ENCODE measurements at places on chromosomes 1 and 21. TPM values are rescaled to one million over a fixed set of nuclear protein-coding genes. Genes with fewer than 3 reads are reported as not detected.

GRCh38 chr1:173714441-173714758 lies 381 bp upstream of the KLHL20 start:
- ATAC-seq = no peak

Gene ASAP3
- 1.0 TPM for total RNA-seq

GRCh38 chr1:168520052-168520751 lies 23.6 kb downstream of the XCL2 start:
- peak; percentile 85 for ATAC-seq

DNA sequence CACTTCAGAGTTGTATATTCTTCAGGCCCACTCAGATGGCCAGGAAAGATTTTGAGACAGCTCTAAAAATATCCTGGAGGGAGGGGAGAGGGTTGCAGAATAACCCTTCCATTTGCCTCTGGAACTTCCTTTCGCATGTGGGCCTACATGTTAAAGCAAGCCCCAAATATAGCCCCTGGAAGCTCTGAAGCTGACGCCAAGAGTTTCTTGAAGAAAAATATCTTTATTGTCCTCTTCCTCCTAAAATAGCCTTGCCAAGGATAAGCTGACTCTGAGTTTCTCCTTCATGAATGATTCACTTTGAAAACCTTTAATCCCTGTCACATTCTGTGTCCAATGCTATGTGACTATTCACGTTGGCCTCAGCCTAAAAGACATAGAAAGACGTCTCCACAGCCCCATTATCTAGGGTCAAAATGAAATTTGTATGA lies 6.4 kb downstream of the C1orf116 start:
- ATAC-seq = no peak

Gene DMBX1
- 0.58 TPM for total RNA-seq

- ATAC-seq = no peak
Measured at GRCh38 chr1:172203135-172203823, 217.2 kb upstream of the C1orf105 start.

Gene VANGL2
- not detected for total RNA-seq

DNA sequence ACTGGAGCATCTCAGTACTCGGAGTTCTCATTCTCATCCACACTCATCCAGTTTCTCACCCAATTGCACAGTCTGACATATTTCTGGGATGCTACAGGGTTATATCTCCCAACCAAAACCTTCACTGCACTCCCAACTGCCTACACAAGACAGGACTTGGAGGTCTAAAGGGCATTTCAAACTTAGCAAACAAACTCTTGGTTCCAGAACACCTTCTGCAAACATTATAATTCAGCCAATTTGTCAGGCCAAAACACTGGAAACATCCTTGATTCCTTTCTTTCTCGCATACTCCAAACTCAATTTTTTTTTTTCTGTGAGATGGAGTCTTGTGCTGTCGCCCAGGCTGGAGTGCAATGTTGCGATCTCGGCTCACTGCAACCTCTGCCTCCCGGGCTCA lies 7.9 kb downstream of the SLAMF1 start:
- ATAC-seq = no peak
